Posterior cingulate gyrus (tissue), 11 donors: ENCODE measurements at places on chromosomes 13 and 19.

DNA sequence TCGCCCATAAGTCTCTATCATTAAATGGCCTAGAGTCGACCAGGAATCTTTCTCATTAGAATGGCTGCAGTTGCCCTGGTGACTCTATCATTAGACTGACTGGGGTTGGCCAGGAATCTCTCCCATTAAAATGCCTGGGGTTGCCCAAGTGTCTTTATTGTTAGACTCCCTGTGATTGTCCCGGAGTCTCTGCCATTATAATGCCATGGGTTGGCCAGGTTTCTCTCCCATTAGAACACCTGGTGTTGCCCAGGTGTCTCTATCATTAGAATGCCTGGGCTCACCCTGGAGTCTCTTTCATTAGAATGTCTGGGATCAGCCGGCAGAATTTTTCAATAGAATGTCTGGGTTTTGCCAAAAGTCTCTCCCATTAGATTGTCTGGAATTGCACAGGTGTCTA lies 1459.3 kb downstream of the UQCRFS1 start:
- no peak for DNase-seq

- DNase-seq: no peak
These were observed 69.1 kb downstream of the CAB39L start for GRCh38 chr13:49374585-49375290.

DNA sequence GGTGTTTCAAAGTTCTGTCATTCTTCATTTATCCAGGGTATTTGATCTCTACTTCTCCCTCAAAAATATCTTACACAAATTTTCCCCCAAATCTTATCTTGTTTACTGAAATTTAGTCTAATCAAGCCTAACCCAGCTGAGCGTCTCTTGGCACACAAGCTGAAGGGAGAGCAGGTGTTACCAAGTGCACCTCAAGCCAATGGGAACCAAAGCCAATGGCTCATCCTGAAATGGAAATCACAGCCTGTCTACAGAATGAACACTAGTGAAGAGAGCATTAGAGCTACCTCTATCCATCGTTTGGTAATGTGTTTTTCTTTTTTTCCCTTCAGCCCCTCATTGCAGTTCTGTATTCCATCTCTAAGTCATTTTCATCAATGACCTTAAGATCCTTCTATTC lies 1350.8 kb downstream of the OLFM4 start:
- no peak for DNase-seq

GRCh38 chr13:113562085-113562749 lies 22.3 kb upstream of the TFDP1 start:
- peak; percentile 75 for DNase-seq

DNA sequence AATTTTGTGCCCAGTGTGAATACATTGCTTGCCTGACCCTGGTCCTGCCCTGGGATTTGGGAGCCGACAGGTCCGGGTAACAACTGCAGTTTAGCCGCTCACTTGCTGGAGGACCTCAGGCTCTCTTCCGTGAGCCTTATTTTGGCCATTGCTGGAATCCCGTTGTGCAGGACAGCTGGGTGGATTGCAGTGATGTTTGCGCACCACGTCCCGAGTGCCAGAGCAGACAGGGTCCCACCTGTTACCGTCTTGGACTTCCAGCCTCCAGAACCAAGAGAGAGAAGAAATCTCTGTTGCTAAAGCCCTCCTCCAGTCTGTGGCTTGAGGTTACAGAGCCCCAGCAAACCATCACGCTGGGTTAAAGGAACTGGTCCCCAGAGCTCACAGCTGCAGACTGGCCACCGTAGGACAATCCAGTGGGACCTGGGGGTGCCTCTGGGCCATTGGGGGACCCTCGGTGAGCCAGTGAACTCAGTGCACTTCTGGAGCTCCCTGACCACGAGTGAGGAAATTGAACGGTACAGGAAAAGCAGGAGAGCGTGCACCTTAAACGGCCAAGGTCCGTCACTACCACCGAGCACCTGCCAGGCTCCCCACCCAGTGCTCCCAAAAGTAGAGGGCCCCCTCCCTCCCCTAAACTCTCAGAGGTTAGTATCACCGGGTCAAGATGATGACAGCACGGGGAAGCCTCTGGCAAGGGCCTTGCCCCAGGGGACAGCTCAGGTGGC lies 92.9 kb downstream of the GNG7 start:
- DNase-seq: no peak

GRCh38 chr13:49441846-49442245 lies 2.0 kb downstream of the CAB39L start:
- DNase-seq: no peak

- peak; percentile 98 for DNase-seq
These were observed 71.0 kb downstream of the ZNF486 start for GRCh38 chr19:20237773-20238623.

- no peak for DNase-seq
These were observed 40.1 kb downstream of the SERTM1 start for GRCh38 chr13:36713887-36714286.

DNA sequence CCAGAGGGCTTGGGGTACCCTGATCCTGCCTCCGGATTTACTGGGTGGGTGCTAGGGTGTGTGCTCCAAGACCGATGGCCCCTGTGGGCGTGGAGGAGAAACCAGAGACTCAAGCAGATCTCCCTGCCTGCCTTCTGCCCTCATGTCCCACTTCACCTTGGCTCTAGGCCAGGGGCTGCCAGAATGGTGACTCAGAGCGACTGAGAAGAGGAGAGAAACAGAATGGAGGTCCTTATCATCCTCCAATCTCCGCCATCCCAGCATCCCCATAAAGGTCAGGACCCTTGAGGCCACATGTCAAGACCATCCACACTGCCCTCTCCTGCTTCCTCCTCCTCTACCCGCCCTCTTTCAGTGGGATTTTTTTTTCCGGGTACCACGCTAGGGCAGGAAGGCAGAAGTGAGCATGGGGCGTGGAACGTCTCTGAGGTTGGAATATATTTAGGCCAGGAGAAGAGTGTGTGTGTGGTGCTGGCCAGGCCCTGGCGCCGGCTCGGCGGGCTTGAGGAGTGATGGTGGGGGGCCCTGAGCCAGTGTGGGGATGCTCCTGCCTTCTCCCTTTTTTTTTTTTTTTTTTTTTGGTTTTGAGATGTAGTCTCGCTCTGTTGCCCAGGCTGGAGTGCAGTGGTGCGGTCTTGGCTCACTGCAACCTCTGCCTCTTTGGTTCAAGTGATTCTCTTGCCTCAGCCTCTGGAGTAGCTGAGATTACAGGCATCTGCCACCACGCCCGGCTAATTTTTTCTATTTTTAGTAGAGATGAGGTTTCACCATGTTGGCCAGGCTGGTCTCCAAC lies 22.3 kb downstream of the IER2 start:
- no peak for DNase-seq

GRCh38 chr19:39679056-39679790 lies 23.5 kb downstream of the LGALS16 start:
- DNase-seq: no peak

DNA sequence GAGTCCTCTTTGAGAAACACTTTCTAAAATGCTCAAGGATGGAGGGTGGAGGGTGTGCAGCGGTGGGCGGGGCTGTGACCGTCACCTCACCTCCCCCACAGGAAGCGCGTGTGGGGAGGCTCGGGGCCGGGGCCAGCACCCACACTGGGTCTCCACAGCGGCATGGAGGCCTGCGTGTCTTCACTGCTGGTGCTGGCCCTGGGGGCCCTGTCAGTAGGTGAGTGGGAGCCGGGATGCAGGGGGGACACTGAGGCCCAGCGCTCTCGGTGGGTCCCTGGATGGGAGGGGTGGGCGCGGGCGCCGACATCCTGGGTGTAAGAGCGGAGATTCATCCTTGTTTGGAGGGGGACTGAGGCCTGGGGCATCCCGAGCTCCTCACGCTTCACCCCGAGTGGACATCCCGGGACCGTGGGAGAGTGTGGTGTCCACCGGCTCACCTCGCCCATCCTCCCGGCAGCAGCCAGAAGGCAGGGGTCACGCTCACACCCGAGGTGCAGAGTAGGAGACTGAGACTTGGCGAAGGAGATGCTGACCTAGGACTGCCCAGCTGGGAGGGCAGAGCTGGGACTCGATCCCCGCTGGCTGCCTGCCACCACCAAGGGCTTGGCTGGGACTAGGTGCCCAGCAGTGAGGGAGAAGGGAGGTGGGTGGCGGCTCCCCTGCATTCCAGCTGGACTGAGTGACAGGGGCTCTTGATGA lies at the start of gene GZMM:
GZMM (plus strand) TSS at position 144 of the 699 bp plus-strand sequence; CDS start at position 163, 19 bp downstream.
- DNase-seq: no peak

GRCh38 chr13:53182724-53183123 lies 154.1 kb downstream of the OLFM4 start:
- no peak for DNase-seq

DNA sequence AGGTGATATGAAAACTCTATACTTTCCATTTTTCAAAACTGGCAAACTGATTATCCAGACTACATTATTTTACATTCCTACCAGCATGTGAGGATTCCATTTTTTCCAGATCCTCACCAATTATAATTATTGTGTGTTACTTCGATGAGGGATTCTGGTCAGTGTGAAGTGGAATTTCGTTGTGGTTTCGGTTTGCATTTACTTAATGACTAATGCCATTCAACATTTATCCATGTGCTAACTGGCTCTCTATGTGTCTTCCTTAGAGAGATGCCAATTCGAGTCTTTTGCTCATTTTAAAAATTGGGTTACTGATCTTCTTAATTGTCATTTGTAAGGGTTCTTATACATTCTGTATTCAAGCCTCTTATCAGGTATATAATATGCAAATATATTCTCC lies 1551.3 kb upstream of the MIR17HG start:
- no peak for DNase-seq

- DNase-seq: no peak
These were observed 40.0 kb upstream of the MATK start for GRCh38 chr19:3826163-3826562.

DNA sequence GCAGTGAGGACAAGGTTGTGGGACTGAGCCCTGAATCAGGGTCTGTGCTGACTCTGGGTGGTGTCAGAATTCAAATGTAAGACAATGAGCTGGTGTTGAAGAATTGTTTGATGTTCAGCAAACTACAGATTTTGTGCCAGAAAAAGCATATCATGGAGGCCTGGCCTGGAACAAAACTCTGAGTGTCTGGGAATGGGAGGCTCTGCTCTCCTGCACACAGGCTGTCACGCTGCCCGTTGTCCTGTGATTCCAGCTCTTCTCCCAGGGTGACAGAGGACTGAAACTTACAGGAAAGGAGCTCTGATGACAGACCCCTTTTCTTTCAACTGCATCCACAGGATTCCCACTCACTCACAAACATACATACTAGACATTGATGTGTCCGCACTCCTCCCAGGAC lies 120.1 kb downstream of the ZNF486 start:
- DNase-seq: no peak

DNA sequence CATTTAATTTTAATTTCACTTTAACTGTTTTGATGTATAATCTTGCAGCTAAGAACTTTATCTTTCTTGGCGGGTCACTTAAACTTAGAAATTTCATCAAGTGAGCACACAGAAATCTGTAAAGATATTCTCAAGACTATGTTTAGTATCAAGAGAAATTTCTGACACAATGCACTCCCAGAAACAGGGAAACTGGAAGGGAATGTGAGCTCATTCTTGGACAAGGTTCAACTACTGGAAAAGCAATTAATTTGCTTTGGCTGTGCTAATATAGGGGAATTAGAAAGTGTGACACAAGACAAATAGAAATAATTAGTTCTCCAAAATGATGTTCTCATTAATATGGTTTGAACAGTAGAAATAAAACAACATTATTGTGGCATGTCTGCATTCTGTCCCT lies 402.3 kb downstream of the DACH1 start:
- no peak for DNase-seq

DNA sequence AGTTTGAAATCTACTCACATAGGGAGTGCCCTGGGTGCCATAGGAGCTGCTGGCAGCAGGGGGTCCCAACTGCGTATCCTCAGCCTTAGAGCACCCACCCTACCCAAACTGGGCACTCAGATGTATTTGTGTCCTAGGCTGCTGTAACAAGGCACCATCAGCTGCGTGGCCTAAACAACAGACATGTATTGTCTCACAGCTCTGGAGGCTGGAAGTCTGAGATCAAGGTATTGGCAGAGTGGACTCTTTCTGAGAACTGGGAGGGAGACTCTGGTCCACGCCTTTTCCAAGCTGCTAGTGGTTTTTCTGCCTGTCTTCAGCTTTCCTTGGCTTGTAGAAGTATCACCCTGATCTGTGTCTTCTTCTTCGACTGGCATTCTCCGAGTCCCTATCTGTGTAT lies 83.6 kb downstream of the FGF14 start:
- DNase-seq: no peak

GRCh38 chr19:47623151-47623920 lies 14.4 kb downstream of the BICRA start:
- no peak for DNase-seq

DNA sequence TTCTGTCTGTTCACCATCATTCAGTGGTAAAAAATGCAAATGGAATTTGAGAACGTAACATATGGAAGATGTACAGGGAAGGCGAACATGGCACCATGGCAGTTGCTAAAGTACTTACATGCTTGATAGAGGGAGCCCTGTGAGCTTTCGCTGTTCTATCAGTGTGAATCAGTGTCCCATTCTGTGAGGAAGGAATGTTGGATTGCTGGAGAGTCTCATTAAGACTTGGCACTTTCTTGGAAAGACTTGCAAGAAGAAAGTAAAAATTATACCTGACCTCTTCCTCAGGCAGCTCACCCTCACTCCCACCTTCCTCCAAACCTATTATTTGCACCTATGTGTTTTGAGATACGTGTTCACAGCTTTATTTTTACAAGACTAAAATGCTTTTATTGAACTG lies 43.5 kb downstream of the FREM2 start:
- DNase-seq: no peak

DNA sequence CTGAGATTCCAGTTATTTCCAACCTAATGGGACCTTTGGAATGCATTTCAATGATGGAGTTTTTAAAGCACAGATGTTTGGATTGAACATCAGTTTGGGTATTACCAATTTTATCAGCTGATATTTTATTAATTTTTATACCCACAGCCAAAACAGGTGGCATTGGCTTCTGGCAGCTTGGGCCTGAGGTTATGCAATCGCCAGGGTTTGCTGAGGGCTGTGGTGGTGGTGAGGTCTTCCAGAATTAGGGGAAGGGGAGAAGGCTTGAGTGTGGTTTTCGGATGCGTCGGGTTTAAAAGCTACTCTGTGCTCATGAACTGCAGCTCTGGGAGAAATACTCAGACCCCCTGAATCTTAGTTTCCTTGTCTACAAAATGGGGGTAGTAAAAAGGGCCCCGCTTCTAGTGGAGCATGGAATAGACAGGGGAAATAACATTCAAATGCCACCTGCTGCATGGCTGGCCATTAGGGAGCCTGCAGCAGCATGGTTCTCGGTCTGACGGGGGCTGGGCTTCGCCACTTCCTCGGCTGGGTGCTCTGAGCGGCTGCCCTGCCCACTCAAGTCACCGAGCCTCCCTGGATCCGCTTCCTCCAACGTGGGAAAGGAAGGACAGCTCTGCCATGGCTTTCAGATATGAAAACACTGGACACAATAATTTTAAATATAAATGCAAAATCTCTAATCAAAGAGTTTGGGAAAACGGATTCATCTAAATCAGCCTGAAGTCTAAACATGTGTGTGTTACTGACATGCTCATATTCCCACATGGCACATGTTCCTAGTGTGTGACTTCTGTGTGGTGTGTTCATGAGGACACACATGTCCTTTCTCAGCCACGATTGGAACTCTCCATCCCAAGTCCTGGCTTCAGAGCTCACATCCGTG lies 35.2 kb downstream of the ADPRHL1 start:
- DNase-seq: no peak
